ENCODE measurements at places on chromosomes 3 and 15.

- DNase-seq: no peak
These were observed 86.3 kb downstream of the RSL24D1 start for GRCh38 chr15:55110446-55110845.

DNA sequence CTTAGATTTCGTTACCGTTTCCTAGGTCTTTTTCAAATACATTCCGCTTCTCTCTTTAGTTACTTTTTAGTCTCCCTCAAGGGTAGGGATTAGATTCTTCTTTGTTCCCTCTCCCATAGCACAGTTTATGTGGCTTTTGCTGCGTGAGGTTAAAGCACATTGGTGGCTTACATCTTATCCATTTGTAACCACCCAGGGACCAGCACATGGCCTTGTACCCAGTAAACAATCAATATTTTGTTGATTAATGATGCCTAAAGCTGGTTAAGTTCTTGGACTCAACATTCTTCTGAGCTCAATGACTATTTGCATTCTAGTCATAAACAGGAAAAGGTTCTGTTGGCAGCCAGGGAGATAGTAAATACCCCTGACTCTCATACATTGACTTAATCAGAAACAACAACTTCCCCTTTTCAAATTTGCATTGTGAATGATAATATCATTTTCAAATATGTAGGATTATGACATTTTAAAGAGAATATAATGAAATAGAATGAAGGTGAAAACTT, 60.2 kb downstream of the CACNA1D start:
- DNase-seq: no peak

DNA sequence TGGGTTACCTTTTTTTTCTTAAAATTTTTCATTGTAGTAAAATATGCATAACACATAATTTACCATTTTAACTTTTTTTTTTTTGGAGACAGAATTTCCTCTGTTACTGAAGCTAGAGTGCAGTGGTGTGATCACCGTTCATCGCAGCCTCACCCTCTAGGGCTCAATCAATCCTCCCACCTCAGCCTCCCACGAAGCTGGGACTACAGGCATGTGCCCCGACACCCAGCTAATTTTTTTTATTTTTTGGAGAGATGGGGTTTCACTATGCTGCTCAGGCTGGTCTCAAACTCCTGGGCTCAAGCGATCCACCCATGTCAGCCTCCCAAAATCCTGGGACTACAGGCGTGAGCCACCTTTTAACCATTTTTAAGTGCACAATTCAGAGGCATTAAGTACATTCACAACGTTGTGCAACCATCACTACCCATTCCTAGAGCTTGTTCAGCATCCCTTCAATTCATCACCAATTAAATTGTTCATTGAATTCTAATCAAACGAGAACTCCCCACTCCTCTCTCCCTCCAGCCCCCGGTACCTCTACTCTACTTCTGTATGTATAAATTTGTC, 44.6 kb downstream of the BHLHE40 start:
- DNase-seq: no peak

DNA sequence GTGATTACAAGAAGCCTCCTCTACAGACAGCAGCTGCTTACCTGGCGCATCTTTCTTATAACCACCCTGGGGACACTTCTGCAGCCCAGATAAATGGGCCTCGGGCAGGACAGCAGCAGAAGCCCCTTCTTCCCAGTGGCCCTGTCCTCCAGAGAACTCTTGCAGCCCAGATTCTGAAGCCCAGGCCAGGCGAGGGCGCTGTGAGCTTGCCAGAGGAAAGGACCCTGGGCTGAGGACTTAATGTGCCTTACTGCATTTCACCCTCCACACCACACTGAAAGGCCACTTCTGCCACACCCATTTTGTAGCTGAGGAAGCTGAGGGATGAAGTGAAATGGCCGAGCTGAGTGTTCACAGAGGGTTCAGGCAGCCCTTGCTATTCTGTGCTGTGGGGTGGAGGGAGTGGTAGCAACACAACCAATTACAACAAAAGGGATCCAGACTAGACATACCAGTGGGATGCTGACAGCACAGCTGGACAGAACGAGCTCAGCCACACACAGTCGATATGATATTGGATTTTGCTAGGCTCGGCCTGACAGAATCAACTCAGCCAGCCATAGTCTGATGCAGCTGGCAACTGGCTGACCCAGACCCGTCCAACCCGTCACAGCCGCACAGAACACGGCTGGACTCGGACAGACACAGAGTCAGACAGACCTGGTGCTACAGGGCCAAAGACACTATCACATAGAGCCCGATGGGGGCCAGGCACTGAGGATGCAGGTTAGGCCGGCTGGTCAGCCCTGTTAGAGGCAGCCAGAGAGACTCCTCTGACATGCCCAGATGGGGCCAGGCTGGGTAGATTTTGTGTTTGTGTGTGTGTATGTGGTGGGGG, 7.3 kb downstream of the ACOX2 start:
- no peak for DNase-seq

DNA sequence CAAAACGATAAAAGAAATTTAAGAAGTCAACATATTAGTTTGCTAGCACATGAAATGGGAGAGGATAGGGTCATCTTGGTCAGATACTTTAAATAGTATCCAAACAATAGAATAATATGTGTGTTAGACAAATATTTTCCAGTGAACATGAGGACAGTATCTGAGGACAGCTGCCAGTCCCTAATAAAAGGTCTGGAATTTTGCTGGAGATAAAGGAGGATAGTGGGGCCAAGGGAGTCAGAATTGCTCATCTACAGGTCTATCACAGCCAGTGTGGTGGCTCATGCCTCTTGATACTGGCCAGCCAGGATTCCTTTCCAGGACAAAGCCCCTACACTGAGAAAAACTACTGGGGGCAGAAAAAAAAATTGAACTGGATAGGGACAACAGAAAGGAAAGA, 74.0 kb downstream of the HERC1 start:
- DNase-seq: no peak

- no peak for DNase-seq
These were observed 13.6 kb upstream of the HRH1 start for GRCh38 chr3:11140713-11141104.

DNA sequence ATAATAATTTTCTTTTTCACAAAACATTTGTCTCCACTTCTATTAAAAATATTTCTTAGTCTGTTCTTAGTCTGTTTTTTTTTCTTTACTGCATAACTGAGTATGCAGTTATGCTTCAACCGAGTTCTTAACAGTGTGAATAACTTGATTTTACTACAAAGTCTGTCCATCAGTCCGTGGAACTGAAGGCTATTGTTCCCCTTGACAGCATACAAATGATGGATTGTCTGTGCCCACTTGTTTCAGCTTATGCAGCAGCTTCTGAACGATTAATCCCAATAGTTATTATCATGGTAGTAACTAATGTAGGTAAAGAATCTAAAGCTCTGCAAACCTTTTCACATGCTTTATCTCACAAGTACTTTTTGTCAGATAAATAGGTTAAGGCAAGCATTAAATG, 150.7 kb downstream of the SSR3 start:
- DNase-seq: no peak

DNA sequence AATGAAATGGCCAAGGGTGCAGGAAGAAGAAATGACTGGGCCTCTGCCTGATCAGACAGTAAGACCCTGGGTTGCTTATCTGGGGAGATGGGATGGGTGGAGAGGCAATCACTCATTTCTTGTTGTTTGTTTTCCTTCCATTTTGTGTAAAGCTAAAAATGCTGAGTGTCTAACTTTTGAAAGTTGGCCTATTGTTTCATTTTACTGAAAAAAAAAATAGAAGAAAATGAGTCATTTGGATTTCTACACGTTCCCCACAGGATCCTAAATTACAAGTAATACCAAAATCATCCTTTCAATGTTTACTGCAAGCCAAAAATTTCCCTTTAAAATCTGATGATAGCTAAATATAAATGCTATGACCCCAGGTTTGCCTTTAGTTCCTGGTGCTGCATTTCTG, 30.6 kb downstream of the PTX3 start:
- DNase-seq: no peak

- DNase-seq: no peak
These were observed 54.4 kb downstream of the KLHL6 start for GRCh38 chr3:183500981-183501704.

GRCh38 chr3:73175698-73176097, 114.2 kb downstream of the EBLN2 start:
- no peak for DNase-seq

DNA sequence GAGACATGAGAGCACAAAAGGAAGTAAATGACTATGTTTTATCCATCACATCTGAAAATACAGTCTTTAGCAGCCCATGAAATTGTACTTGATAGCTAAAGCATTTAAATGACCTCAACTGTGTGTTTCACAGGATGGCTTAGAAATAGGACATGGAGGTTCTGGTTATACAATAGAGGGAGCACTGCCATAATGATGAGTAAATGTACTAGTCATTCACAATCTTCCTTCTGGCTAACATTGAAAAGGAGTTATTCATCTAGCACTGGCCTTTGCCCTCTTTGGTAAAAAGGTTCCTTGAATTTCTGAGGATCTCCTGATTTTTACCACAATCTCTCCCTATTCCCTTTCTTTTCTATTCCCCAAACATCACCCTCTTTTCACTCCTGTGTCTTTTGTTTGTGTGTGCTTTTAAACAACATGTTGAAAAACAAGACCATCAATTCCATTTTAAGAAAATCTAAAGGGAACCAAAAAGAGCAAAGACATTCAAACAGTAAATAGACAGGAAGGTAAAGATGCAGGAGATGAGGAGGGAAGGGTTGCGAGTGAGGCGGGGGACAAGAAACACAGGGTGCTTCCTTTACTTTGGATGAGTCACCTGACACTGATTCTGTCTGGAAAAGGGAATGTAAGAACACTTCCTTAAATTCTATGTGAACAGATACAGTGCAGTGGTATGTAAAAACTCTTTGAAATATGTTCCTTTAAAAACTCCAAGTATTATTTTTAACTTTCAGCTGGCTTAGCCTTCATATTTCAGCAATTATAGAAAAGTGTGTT, 619.0 kb downstream of the MECOM start:
- DNase-seq: no peak

GRCh38 chr3:173761161-173761560, 363.6 kb downstream of the NLGN1 start:
- DNase-seq: no peak

DNA sequence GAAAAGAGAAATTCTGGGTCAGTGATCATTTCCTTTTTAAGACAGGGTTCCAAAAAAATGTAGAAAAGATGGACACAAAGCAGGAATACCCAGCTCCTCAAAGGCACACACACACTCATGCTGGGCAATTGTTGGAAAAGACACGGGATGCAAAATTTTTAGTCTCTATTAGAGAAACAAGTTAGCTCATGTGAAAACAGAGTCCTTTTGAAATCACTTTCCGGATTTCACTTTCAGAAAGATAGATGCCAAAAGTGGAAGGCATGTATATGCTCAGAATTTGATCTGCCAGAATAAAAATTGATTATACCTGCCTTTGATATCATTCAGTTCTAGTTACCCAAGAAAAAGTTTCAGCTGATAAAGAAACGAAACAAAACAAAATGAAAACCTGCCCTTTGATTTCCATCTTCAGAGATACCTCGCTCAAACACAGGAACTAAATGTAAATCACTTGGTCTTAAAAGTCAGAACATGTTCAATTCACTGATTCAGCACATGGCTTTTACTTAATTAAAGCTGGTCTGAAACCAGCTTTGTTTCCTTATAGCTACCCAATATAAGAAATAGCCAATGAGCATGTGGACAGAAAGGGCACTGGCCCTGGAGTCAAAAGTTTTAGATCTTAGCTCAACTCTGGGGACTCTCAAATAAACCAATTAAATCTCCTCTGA, 52.8 kb downstream of the PLD1 start:
- no peak for DNase-seq

- DNase-seq: no peak
These were observed at the start of gene GPR176 for GRCh38 chr15:39919748-39920509. TSS of gene GPR176 (minus strand) at chr15:39920266. CDS start at chr15:39920026, 240 bp downstream.

GRCh38 chr3:98994128-98994762, 92.8 kb upstream of the DCBLD2 start:
- DNase-seq: no peak

GRCh38 chr15:97082830-97083229, 752.3 kb downstream of the NR2F2 start:
- no peak for DNase-seq

GRCh38 chr3:54004335-54004734, 112.7 kb upstream of the SELENOK start:
- DNase-seq: no peak

DNA sequence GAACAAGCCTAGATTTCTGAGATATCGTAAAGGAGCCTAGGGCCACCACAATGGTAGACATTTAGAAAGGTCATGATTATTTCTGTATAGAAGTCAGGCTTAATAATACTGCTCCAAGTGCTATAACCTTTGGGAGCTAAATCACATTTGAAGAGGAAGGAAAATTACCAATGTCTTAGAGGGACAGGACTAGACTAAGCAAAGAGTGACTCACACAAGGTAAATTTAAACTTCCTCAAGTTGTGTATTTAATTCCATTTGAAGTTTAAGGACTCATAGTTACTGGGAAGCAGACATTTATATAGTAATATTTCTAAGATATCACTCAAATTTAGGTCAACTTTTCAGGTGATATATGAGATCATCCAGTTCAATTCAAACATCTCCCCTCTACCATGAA, 227.6 kb upstream of the MME start:
- no peak for DNase-seq

DNA sequence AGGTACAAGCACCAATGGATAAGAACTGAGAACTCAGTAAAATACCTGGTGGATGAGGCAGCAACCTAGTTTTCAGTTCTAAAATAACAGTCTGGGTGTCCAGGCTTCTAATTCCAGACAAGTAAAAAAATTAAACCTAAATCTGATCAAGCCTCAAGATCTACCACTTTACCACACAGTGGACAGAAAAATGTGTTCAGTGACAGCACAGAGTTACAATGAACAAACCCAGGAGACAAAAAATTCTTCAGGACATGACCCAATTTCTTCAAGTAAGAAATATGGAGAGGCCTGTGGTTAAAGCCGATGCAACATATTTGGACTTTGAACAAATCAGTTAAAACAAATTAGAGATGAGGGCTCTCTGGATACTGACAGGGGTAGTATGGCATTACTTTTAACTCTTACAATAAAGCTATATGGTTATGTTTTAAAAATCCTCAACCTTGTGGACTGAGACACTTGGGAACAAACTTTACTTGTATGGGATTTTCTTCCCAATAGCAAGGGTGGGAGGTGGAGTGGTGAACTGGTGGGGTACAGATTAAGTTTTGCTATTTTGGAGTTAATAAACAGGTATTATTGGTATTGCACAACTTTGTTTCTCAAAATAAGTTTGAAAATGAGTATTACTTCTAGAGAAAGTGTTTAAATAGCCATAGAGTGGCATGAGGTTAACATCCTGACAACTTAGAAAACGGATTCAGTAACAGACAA, 14.2 kb downstream of the CCNL1 start:
- DNase-seq: no peak

GRCh38 chr3:157051055-157051454, 108.9 kb downstream of the CCNL1 start:
- DNase-seq: no peak

DNA sequence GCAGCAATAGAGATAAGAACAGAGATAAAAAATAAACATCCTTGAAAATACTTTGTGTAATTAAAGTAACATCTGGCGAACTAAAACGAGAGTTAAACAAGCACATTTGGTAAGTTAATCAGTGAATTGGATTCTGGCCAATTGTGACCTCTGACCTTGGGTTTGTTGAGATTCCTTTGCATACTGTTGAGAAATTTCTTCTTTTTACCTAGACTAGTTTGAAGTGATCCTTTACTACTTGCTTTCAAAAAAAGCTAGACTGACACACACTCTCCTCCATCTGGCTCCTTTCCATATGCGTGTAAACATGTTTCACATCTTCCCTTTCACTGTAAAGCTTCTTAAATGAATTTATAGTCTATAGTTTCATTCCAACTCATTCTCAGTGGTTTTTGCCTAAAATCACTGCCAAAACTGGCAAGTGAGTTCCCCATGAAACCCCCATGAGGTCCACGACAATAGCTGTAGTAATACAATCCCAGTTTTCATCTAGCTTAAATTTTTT, 17.3 kb upstream of the GBE1 start:
- DNase-seq: no peak

Data from stimulated activated CD4-positive, alpha-beta T cell treated with anti-CD3 and anti-CD28 coated beads, Interleukin-1b, Interleukin-23, amount 100 ng/mL, for 1 hour (primary cell).